ENCODE measurements at places on chromosomes 5 and 9. TPM values are rescaled to one million over a fixed set of nuclear protein-coding genes. Genes with fewer than 3 reads are reported as not detected.

The SLC25A2 gene
- not detected for polyA plus RNA-seq

The EGR1 gene
- polyA plus RNA-seq, result 7.2 TPM

DNA sequence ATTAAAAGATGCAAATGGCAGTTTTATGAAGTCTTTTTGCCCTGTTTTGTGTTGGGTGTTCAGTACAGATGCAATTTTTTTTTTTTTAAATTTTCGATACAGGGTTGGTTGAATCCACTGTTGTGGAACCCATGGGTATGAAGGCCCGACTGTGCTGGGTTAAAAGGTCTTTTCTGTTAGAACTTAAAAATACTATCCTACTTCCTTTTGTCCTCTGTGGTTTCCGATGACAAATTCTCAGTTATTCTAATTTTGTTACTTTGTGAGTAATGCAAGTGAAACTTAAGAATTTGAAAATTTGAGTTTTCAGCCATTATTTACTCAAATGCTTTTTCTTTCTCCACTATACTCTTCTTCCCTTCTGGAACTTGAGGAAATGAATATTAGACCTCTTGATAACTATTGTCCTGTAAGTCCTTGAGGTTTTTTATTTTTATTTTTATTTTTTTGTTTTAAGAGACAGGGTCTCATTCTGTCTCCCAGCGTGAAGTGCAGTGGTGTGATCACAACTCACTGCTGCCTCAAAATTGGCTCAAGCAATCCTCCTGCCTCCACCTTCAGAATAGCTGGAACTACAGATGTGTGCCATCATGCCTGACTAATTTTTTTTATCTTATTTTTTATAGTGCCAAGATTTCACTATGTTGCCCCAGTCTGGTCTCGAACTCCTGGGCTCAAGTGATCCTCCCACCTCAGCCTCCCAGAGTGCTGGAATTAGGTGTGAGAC, 67.5 kb downstream of the ZCCHC7 start:
- no peak for DNase-seq

DNA sequence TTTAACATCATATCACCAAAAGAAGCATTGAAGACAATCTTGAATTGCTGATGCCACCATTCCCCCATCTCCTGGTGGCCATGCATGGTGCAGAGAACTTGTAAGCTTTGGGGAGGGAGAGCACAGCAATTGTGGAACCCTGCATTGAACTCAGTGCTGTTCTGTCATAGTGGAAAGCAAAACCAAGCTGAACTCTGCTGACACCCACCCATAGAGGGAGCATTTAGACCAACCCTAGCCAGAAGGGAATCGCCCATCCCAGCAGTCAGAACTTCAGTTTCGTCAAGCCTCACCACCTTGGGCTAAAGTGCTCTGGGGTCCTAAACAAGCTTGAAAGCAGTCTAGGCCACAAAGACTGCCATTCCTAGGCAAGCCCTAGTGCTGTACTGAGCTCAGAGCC, 37.4 kb upstream of the RUSC2 start:
- no peak for DNase-seq

DNA sequence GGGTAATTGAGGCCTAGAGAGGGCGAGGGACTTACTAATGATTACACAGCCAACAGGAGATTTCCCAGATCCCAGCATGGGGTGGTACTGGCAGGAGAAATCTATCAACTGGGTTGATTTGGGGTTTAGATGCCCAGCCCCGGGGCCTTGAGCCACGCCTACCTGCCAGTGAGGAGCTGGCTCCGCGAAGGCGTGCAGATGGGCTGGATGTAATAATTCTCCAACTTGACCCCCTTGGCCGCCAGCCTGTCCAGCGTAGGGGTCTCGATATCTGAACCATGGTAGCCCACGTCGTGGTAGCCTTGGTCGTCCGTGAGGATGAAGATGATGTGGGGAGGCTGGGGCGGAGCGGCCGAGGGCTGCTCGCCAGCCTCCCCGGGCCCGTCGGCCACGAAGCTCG, 804 bp downstream of the ARSI start:
- no peak for DNase-seq

Data from endothelial cell of umbilical vein (primary cell).